ENCODE measurements at places on chromosomes 12 and 14.

DNA sequence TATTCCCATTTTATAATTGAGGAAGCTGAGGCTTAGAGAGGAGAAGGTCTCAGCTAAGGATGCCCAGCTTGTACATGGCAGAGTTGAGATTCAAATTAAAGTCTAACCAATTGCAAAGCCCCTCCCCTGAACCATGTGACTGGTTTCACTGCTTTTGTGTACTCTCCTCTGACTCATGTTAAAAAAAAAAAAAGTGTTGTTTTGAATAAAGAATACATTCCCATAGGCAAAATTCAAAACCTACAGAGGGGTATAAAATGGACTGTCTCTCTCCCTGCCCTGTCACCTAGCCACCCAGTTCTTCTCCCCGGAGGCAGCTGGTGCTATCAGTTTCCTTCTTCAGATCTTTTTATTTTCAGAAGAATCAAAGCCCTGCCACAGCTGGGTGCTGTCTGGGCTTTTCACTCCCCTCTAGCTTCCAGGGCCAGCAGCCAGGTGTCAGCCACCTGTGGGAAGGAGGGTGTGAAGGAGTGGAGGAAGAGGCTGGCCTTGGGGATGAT, 5.4 kb downstream of the PSMD9 start:
- no peak for DNase-seq

- no peak for DNase-seq
These were observed 219.5 kb upstream of the TMEM132C start for GRCh38 chr12:128047266-128048060.

DNA sequence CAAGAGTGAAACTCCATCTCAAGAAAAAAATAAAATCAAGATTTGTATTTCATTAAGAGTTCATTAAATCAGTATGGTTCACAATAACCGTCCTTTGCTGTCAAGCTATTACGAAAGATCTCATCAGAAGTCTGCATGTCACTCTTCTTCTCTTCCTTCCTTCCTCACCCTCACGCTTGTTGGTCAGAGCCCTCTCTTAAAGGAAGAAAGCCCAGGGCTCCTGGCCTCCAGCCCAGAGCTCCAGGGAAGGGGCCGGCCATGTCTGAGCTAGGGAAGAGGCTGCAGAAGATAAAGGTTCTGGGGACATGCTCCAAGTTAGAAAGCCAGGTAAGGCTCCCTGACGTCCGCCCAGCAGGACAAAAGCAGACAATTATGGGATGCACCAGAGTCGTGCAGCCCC, 43.1 kb upstream of the DLK1 start:
- no peak for DNase-seq

- DNase-seq: no peak
These were observed 148.8 kb upstream of the ATF7IP start for GRCh38 chr12:14216405-14217294.

GRCh38 chr14:61296719-61297502, 15.8 kb upstream of the TMEM30B start:
- DNase-seq: no peak

GRCh38 chr12:67541625-67541991, 106.9 kb upstream of the DYRK2 start:
- no peak for DNase-seq

GRCh38 chr14:63573581-63573980, 30.4 kb upstream of the PPP2R5E start:
- no peak for DNase-seq

DNA sequence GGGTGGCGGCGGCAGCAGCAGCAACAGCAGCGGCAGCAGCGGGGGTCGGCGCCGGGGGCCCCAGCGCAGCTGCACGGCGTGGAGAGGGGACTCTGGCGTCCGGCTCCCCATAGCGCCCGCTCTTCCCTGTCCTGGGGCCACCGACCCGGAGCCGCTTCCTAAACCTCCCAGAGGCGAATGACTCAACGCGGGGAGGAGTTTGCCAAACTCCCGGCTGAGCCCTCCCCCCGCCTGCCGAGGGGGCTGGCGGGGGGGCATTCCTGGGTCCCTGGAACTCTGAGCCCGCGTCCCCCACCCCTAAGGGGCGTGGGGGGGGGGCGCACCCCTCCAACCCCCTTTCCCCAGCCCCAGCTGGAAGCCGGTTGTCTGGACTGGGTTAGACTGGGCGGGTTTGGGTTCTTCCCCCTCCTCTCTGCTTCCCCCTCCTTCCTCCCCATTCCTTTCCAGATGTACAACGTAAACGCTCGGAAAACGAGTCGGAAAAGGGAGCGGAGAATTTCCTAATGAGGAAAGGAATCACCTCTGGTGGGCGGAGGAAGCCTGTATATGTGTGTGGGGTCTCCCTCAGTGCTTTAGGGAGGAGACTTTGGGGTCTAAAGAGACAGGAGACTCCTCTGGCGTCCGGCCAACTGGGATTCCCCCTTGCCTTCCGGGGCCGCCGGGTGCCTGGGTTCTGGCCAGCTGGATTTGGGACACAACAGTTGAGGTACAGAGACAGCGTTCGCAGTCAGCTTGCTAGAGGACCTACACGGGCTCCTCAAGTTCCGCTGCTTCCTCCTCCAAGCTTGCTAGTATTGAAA, at the start of gene ITGA5:
ITGA5 (minus strand) TSS at position 179 of the 800 bp plus-strand sequence; CDS start at position 111, 68 bp downstream.
- no peak for DNase-seq

DNA sequence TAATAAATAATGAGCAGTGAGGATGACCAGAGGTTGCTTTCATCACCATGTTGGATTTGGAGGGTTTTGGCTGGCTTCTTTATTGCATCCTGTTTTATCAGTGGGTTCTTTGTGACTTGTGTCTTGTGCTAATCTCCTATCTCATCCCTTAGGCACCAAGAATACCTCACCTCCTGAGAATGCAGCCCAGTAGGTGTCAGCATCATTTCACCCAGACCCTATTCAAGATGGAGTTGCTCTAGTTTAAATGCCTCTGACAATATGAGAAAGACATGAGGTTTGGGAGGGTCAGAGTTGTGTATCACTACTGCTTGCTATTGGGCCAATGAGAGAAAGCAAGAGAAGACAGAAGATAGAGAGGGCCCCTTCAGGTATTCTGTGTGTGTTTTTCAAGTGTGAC, 592.2 kb downstream of the ETNK1 start:
- no peak for DNase-seq

DNA sequence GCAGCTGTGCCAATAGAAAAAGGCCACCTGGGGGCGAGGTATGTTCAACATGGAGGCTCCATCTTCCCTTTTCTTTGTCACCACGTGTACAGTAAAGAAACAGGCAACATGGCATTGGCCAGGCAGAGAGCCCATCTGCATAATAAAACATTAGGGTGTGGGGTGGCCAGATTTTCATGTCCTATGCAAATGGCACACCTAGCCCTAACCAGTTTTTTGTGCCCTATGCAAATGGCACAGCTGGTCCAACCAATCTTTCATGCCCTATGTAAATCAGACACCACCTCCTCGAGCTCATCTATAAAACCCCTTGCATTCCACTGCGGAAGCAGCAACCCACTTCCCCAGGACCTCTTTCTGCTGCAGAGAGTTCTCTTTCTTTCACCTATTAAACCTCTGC, 149.1 kb upstream of the RGS6 start:
- no peak for DNase-seq

All from substantia nigra (tissue), 51 donors.